ENCODE measurements at places on chromosomes 11 and 22.

- no peak for DNase-seq
Observed at GRCh38 chr11:71269603-71270511, 17.5 kb upstream of the SHANK2 start.

DNA sequence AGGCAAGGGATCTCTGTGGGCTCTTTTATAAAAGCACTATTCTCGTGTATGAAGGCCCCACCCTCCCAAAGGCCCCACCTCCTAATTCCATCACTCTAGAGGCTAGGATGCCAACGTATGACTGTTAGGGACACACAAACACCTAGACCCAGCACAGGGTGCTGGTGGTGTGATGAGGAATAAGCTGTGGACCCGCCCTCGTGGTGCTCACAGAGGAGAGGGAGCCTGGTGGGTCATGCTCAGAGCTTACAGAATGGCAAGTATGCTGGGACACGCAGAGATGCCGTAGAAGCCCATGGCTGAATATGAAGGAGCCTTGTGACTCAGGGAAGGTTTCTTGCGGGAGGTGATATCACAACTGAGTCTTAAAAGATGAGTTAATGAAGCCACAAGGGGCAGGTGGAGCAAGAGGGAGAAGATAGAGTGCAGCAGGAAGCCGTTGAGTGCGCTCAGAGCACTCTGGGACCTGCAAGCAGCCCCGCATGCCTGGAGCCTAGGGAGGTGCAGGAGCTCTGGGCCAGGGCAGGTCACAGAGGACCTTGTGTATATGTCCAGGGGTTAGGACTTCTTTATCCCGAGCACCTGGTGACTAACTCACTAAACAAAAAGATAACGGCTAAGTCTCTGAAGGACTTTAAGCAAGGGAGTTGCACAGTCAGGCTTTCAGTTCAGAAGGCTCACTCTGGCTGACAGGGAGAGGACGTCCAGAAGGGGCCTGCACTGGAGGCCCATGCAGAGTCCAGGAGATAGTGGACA lies 160.9 kb downstream of the TRIM29 start:
- DNase-seq = no peak

DNA sequence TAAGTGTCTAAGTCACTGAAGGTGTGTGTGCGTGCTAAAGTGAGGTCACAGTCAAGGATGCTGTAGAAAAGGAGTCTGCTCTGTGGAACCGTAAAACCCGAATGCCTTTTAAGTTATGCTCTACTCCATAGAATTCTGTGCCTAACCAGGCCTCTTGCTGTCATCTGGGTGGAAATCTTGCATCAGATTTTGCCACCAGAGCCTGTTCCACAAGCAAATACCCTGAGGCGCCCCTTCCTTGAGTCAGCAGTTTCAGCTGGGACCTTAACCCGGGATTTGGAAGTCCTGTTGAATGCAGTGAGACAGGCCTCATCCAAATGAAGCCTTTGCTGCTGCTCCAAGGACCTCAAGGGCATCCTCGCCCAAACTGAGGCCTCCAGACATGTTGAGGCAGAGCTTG lies 109.8 kb downstream of the WNT11 start:
- no peak for DNase-seq

DNA sequence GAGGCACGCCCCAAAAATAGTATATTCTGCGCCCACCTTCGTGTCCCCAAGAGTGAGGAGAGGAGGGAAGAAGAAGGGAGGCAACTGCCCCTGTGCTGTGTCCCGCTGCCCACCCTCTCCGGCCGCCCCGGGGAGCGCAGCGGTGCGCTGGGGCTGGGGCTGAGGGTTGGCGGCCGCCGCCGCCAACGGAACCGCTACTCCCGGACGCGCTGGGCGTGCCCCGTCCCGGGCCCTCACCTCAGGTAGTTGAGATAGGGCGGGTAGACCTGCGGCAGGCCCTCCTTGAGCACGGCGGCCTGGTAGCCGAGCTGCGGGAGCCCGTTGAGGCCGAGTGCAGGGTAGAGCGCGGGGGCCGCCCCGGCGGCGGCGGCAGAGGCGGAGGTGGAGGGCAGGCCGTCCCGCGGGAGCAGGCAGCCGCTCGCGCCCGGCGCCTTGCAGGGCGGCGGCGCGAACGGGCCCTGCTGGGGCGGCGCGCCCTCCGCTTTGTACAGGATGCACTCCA lies 2.4 kb downstream of the PGR start:
- no peak for DNase-seq

DNA sequence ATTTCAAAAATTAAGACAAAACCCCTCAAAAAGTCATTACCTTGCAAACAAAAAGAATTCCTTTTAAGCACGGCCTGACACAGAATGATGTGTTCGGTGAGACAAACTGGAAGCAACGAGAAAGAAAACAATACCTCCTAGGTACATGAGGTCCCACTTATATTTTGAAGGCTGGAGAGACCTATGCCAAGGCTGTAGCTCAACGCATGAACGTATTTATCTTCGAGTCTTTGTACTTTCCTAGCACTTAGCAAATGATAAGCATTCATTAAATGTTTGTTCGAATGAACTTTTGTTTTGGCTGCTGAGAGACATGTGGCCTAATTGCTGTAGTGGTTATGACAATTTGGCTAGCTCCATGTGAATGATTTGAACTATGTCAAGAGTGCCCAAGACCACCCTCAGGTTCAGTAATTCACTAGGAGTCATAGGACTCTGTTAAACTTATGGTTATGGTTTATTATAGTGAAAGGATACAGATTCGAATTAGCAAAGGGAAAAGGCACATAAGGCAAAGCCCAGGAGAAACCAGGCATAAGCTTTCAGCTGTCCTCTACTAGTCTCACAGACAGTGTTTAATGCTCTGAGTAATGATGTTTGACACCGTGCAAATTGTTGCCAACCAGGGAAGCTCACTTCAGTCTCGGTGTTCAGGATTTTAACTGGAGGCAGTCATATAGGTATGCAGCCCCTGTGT lies 26.0 kb upstream of the HORMAD2 start:
- no peak for DNase-seq

DNA sequence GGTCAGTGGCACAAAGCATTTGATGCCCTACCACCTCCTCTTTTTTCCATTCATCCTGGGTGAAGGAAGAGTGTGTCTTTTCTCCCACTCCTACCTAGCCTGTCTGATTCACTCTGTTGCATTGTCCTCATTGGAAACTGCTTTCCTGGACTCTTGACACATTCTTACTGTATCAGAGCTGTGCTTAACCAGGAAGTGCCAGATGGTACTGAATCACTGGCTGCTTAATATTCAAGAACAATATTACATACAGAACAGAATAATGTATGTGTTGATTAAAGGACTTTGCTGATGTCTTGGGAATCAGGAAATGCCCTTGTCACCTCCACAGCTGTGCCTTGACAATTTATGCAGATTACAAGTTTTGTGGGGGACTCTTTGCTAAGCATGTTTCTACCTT lies 44.4 kb downstream of the SVIP start:
- DNase-seq = no peak

GRCh38 chr11:87255589-87255988 lies 217.9 kb downstream of the TMEM135 start:
- DNase-seq = no peak

Measured in GM12865 (cell line).